ENCODE measurements at places on chromosomes 12 and 14.

- no peak for DNase-seq
Measured at GRCh38 chr14:59090572-59090971, 97.9 kb upstream of the DAAM1 start.

- no peak for DNase-seq
Measured at GRCh38 chr12:75311369-75311768, 18.8 kb downstream of the CAPS2 start.

DNA sequence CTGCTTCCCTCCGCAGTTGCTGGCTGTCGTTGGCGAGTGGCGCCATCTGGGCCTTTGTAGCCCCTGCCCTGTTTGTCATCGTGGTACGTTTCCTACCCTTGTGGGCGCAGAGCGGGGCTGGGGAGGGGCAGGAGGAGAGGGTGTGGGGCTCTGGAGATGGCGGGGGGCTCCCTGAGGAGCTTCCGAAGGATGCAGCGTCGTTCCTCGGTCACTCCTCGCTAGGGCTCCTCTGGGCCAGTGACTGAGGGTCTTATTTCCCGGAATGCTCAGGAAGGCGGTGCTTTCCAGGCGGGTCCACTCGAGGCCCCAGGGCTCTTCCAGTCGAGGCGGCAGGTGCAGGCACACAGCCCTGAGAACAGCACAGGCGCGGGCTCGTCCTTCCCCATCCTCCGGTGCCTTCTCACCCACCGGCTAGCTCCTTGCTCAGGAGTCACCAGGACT, 167.1 kb downstream of the ADGRD1 start:
- DNase-seq, result no peak

GRCh38 chr12:49388682-49389386, 21.6 kb downstream of the SPATS2 start:
- peak; percentile 25 for DNase-seq

- DNase-seq, result no peak
Measured at GRCh38 chr14:24147761-24148428, 597 bp downstream of the RNF31 start.

- no peak for DNase-seq
Measured at GRCh38 chr14:69715725-69716477, 51.0 kb upstream of the SRSF5 start.
